ENCODE measurements at places on chromosomes 5 and 9. TPM values are rescaled to one million over a fixed set of nuclear protein-coding genes. Genes with fewer than 3 reads are reported as not detected.

SURF6 gene
- 19.6 TPM for total RNA-seq

DCAF10 gene
- total RNA-seq = 33.0 TPM

SMIM3 gene
- total RNA-seq = 23.1 TPM

IFNA2 gene
- not detected for total RNA-seq

DMRT3 gene
- total RNA-seq = not detected
